Activated CD8-positive, alpha-beta memory T cell treated with anti-CD3 and anti-CD28 coated beads for 36 hours (primary cell): ENCODE measurements at places on chromosomes 4 and X. TPM values are rescaled to one million over a fixed set of nuclear protein-coding genes. Genes with fewer than 3 reads are reported as not detected.

SMIM9 gene
- not detected for total RNA-seq

BMP3 gene
- total RNA-seq: not detected

CCDC149 gene
- not detected for total RNA-seq

FAM9C gene
- not detected for total RNA-seq

NOX1 gene
- total RNA-seq: not detected

TMPRSS11D gene
- total RNA-seq: not detected

FAM149A gene
- total RNA-seq: 0.40 TPM

DCAF4L1 gene
- total RNA-seq: 0.25 TPM

FAM241A gene
- 6.6 TPM for total RNA-seq

PLK4 gene
- 40.5 TPM for total RNA-seq

GNRHR gene
- not detected for total RNA-seq

GAGE13 gene
- not detected for total RNA-seq

TMEM271 gene
- not detected for total RNA-seq

FDCSP gene
- total RNA-seq: not detected

KLB gene
- not detected for total RNA-seq

TSPAN7 gene
- 0.23 TPM for total RNA-seq

PDGFRA gene
- not detected for total RNA-seq

INTS6L gene
- 19.4 TPM for total RNA-seq

PCDH7 gene
- not detected for total RNA-seq

POU4F2 gene
- not detected for total RNA-seq

BEX2 gene
- 8.2 TPM for total RNA-seq

SFRP2 gene
- not detected for total RNA-seq

AFF2 gene
- 0.78 TPM for total RNA-seq

ABCG2 gene
- total RNA-seq: 0.76 TPM

GAB1 gene
- 0.29 TPM for total RNA-seq

BMX gene
- not detected for total RNA-seq

NDNF gene
- total RNA-seq: 0.19 TPM

AMOT gene
- total RNA-seq: 1.7 TPM

RTL9 gene
- not detected for total RNA-seq

MTNR1A gene
- not detected for total RNA-seq
